NCI-H1417 treated with DMSO at 0.1 percent for 48 hours (cell line): ENCODE measurements at places on chromosomes 1 and 21.

- DNase-seq = no peak
These were observed 3.8 kb downstream of the DDI2 start for GRCh38 chr1:15620902-15621682.

DNA sequence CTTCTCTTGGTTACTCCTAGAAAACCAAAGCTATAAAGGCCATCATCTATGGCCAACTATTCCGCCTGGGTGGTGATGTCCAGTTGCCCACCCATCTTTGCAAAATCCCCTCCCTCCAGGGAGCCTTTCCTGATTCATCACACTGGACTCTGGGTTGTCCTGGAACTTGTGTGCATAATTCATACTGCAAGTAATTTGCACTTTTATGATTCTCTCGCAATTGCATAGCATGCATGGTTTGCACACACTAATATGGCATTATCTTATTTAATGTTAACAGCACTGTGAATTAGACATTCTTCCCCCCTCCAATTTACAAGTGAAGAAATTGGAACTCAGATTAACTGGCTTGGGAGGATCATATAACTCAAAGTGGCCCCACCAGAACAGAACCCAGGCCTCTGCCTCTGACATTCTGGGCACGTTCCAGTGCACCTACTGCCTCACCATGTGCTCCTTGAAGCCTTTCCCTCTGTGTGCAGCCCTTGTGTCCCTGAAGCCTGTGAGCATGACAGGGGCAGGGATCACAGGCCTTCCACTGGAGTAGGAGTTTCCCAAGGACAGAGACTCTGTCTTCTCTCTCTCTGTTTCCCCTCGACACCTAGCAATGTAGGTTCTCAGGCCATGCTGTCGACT is 98.9 kb upstream of the IPO9 start:
- DNase-seq = no peak

- no peak for DNase-seq
These were observed 18.7 kb upstream of the RGS4 start for GRCh38 chr1:163050496-163050895.

DNA sequence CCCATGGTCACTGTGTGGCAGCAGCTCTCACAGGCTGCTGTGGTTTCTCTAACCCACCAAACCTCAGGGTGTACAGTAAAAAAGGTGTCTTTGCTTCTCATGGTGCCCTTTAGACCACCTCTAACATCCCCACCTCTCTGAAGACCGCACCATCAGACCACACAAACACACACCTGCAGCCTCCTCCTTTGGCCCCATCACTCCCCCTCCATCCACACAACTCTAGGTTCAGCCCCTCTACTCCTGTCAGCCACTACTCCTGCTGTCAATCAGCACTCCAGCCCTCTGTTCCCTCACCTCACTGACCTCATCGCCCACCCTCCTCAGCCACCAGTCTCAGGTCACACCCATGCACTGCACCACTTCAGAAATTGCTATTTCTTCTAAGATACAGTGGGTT is 7.5 kb downstream of the ZNF692 start:
- no peak for DNase-seq

DNA sequence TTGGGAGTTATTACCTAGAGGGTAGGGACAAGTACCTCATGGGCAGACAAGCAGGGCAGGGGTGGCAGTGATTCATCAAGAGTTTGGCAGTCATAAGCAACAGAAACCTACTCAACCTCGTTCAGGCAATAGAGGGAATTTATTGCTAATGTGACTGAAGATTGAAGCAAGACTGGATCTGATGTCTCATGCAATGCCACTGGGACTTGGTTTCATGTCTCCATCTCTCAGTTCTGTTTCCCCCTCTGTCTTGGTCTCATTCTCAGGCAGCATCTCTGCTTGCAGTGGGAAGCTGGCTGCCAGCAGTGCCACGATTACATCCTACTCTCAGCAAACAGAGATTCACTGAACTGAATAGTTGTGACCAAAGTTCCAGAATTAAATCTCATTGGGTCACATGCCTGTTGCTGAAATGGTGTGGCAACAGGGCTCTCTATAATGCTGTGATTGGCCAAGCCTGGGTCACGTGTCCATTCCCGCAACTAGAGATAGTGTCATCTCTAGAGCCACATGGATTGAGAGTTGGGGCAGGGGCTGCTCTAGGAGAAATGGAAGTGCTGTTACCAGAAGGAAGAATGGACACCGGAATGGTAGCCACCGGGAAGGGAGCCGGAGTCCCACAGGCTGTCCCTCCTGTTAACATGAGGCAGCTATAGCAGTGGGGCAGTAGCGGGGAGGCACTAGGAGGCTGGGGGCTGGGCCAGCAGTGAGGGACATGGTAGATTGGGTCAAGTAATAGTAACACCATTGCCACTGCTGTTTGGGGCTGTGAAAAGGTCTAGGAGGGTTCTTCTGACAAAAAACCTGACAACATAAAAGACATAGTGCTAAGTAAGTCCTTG is 3.9 kb upstream of the CDC42 start:
- no peak for DNase-seq

DNA sequence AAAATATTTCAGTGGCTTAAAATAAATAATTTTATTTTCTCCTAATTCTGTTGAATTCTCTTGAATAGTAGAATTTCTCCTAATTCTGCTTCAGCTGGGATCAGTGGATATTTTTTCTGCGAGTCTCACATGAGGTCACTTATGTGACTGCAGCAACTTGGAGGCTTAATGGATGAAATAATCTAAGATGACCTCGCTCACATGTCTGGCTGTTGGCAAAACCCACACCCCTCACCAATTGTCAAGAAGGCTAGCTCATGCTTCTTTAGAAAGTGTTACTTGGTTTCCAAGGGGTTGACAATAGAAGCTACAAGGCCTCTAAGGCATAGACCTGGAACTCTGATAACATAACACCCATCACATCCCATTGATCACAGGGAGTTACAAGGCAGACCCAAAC is 156.9 kb upstream of the DPYD start:
- DNase-seq = no peak

DNA sequence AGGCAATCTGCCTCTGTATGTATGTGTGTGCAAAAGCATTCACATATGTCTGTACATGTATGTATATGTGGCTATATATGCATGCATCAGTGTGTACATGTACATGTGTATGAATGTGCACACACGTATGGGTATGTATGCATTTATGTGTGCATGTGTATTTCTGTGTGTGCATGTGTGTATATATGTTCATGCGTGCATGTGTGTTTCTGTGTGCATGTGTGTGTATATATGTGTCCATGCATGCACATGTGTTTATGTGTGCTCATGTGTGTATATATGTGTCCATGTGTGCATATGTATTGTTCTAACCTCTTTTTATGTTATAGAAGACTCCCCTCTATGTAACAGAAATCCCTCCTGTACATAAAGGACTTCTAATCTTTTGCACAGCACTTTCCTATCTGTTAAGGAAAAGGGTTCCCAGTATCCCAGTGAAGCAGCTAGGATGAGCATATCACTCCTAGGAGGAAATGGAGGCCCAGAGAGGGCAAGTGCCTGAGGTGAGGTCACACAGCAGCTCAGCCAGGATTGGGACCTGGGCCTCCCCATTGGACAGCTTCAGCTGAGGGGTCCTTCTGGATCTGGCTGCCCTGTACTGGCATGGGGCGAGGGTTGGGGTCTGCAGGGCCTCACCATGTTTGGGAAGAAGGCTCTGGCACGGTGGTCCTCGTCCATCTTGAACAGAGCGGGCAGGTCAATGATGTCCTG is 15.8 kb upstream of the SDHB start:
- no peak for DNase-seq

GRCh38 chr1:99595441-99595840 is 50.5 kb upstream of the PALMD start:
- DNase-seq = no peak

GRCh38 chr1:195306281-195306680 is 1302.0 kb downstream of the KCNT2 start:
- DNase-seq = no peak

- no peak for DNase-seq
These were observed 1.9 kb downstream of the S100A10 start for GRCh38 chr1:151991663-151992302.

DNA sequence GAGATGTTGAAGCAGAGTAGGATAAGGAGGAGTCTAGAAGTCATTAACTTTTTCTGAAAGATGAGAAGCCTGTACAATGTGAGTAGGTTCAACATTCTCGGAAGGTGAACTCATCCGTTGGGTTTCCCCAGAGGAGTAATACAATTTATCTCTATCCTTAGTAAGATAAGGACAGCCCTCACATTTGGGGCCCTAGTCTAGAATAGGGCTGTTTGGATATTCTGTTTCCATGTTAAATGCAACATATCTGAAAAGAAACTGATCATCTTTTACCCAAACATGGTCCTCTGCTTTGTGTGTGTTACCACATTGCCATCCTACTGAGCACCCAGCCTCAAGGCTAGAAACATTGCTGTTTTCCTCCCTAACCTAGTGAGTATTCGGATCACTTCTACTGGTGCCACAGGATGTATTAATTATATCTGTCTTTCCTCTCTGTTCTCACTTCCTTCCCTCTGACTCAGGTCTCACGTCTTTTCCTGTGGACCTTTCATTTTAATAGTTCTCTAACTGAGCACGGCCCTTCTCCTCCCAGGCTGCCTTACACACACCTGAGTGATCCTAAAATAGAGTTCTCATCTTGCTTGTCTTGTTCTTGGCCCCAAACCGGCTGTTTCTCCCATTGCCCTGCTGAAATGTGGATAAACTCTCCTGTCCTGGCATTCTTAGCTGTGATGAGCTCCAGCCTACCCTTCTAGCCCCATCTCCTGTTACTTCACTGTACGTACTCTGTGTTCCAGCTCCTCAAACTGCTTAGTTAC is 91.7 kb downstream of the CDC14A start:
- DNase-seq = no peak

DNA sequence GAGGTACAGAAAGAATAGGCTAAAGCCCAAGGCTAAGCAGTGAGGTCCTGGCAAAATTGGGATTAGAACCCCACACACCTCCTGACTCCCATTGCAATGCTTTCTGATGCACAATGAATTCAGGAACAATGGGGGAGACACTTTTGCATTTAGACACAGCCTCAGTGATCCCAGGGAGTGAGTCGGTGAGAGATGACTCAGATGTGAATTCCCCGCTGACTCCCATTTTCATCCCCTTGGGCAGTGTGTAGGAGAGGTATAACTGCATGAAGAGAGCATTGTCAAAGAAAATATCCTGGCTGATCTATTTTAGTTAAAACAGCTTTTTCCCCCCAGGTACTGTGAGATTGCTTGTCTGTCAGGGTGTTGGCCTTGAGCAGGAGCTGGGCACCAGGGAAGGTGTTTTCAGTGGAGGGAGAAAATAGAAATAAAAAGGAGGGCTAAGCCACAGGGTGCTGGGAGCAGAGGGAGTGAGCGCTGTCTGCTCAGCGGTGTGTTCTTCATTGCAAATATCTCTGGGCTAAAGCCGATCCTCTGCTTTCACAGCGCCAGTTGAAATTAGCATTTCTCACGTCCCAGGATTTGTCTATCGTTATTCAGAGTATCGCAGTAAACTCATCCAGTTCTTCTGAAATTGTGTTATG is 247.7 kb upstream of the PTBP2 start:
- no peak for DNase-seq
